ENCODE measurements at places on chromosomes 5 and 9.

DNA sequence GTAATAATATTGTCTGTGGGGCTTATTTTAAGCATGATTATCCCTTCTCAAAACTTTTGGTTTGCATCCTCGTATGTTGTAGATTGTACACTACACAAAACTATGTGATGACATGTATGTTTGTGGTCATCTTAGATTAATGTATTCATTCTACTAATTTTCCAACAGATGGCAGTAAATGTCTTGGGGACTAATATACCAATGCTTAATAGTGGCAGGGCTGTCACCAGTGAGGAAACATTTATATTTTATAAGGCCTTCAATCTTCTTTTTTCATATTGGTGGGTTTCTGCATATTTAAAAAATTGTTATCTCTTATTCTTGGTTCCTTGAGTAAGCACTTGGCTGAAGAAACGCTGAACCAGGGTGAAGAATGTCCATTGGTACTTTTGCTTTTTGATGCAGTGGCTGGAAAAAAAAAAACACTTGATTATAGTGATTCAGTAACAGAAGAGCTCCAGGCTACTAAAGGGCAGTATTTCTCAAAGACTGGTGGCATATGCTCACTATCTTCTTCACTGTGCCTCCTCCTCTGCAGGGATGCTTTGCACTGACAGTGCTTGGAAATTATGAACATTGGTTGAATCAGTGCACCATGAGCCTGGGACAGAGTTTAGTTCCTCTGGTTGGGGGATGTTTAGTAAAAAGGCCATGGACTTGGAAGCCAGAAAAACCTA is 530.3 kb downstream of the RASEF start:
- no peak for DNase-seq

- DNase-seq = no peak
These were observed 23.5 kb upstream of the ADCY2 start for GRCh38 chr5:7372399-7372798.

- DNase-seq = no peak
These were observed 11.8 kb downstream of the MYOZ3 start for GRCh38 chr5:150672884-150673275.

DNA sequence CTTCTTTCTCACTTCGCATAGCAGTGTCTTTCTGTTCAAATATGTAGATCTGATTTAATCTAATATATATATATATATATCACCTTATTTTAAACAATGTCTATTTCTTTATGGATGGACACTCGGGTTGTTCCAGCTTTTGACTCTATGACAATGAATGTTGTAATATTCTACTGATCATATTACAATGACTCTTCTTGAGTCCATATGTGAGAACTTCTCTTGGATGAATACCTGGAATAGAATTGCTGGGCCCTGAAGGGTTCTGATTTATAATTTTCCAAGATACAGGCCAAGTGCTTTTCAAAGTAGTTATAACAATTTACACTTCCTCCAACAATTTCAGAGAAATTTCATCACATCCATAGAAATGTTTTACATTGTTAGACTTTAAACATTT is 28.8 kb downstream of the NTRK2 start:
- no peak for DNase-seq

GRCh38 chr9:16727452-16728136 is 142.9 kb downstream of the BNC2 start:
- DNase-seq = no peak

GRCh38 chr5:580436-580835 is 31.7 kb upstream of the CEP72 start:
- DNase-seq = no peak

- DNase-seq = no peak
These were observed 8.8 kb upstream of the WDR36 start for GRCh38 chr5:111083323-111083722.

DNA sequence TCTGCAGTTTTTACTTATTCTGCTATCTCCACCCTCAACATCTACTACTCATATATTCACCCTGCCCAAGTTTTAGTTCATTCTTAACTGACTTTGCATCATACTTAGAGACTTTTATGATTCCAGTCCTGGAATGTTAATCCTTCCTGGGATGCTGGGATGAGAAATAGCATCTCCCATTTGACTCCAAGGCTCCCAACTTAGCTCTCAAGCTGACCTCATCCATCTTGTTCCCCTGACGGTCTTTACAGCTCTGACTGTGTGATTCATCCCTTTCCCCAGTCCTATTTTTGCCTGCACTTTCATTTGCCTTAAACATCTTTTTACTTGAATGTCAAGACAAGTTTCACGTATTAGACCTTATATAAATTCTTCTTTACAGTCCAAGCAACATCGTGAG is 297.8 kb downstream of the EPB41L4A start:
- DNase-seq = no peak

DNA sequence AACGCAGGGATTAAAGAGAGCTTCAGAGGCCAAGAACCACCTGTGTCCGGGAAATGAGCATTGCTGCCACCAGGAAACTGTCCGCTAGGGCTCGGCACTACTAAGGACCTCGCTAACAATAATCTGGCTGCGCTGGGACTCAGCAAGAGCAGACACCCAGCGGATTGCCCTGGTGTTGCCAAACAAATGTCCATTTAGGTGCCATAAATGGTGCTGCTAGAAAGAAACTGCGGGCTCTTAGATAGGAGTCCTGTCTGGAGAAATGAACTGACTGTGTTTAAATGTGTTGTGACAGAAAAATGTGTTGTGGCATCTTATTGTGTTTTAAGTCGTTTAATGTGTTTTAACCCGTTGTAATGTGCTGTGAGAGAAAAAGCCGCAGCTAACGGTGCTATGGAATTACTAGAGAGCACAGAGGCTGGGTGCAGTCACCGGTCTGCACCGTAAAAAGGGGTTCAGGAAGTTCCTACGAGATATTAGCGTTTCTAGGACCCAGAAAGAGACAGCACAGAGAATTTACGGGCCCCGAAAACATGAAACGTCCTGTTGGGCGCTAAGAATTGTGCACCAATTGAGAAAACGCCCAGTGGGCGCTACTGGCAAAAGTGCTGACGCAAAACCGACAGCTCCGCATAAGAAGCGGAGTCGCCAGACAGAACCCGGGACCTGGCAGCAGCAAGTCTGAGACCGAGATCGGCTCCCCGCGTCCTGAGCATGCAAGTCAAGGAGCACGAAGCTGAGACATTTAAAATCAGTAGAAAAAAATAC is 90.6 kb downstream of the ANXA2R start:
- peak; percentile 63 for DNase-seq

DNA sequence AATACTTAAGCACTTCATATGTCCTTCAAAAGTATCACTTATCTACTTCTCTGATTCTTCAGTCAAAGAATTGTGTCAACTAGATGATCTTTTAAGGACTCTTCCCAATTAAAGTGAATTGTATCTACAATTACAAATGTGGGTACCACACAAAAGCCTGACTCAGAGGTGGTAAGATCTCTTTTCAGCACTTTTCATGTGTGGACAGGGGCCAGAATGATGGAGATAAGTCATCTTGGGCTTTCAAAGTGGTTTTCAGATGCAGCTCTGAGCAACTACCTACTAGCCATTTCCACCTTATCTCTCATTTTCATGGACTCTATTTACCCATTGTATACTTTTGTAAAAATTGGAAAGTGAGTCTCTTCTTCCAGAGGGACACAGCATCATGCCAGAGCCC is 8.4 kb downstream of the COX7C start:
- DNase-seq = no peak

DNA sequence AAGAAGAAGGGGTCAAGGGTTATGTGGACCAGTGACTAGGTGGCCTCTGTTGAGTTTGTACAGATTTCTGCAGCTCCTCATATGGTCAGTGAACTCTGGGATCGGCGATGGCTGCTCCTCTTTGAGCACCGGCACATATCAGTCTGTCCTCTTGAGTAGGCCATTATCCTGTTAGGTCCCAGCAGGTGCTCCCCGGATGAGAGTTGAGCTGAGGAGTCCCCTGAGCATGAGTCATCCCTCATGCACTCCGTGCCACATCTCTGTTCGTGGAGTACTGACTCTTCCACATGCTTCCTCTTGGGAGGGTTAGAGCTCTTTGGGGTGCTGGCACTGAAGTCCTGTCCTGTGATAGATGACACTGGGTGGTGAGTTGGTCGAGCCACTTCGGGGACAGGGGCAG is 143.7 kb downstream of the PTTG1 start:
- no peak for DNase-seq

GRCh38 chr5:151198861-151199260 is 25.0 kb downstream of the CCDC69 start:
- DNase-seq = no peak

GRCh38 chr9:127899128-127899943 is at the start of gene ST6GALNAC6:
Gene ST6GALNAC6, minus strand, starts transcription at chr9:127899603. Its CDS starts 1,622 bp downstream, at chr9:127897981.
- peak; percentile 72 for DNase-seq

DNA sequence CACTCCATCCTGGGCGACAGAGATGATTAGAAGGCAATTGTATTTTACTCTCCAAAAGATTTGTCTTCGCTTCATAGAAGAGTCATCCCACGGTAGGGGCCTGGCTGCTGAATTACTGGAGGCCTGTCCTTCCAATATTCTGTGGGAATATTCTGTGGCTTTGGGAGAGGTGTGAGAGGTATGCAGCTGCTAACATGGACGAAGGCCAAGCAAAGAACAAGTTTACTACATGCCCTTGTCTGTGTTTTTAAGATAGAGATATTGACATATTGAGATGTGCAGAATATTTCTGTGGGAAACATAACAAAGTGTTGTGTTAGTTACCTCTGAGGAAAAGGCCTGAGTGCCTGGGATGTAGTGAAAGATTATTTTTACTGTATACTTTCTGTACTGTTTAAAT is 71.8 kb upstream of the SMIM15 start:
- no peak for DNase-seq

DNA sequence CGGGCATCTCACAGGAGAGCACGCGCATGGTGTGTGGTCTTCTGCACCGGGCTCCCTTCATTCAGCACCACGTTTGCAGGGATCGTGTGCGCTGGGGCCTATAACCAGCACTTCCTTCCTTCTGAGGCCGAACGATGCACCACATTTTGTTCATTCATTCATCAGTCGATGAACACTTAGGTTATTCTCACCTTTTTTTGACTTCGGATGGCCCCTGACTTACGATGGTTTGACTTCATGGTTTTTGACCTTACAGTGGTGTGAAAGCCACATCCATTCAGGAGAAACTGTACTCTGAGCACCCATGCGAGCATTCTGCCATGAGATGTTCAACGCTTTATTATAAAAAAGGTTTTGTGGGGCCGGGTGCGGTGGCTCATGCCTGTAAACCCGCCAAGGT is 27.5 kb downstream of the TSPAN17 start:
- no peak for DNase-seq

- no peak for DNase-seq
These were observed 66.1 kb upstream of the ADRA1B start for GRCh38 chr5:159850160-159850559.

GRCh38 chr5:5342784-5343183 is 79.7 kb upstream of the ICE1 start:
- DNase-seq = no peak

DNA sequence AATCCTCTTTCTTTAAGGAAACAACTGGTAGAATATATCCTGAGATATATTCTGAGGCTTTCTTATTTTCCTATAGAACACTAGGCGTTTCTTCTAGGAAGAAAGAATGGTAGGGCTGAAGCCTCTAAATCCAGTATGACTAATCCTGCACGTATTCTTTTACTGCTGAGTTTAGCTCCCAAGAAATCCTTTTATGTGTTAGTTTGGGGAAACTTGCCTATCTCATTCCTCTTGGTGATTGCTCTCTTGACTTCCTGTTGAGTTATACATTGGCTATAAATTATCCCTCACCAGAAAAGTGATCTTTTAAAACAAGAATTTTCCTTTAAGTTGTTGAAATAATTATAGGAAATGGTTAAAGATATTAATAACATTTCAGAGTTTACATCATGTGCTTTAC is 422.9 kb downstream of the TMEM161B start:
- DNase-seq = no peak

DNA sequence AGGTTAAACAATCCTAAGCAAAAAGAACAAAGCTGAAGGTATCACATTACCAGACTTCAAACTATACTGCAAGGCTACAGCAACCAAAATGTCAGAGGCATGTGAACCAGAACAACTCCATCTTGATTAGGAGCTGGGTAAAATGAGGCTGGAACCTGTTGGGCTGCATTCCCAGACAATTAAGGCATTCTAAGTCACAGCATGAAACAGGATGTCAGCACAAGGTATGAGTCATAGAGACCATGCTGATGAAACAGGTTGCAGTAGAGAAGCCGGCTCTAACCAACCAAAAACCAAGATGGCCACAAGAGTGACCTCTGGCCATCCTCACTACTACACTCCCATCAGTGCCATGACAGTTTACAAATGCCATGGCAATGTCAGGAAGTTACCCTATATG is 252.0 kb downstream of the RASEF start:
- no peak for DNase-seq

- DNase-seq = no peak
These were observed 53.2 kb downstream of the NIPAL4 start for GRCh38 chr5:157513182-157513581.

DNA sequence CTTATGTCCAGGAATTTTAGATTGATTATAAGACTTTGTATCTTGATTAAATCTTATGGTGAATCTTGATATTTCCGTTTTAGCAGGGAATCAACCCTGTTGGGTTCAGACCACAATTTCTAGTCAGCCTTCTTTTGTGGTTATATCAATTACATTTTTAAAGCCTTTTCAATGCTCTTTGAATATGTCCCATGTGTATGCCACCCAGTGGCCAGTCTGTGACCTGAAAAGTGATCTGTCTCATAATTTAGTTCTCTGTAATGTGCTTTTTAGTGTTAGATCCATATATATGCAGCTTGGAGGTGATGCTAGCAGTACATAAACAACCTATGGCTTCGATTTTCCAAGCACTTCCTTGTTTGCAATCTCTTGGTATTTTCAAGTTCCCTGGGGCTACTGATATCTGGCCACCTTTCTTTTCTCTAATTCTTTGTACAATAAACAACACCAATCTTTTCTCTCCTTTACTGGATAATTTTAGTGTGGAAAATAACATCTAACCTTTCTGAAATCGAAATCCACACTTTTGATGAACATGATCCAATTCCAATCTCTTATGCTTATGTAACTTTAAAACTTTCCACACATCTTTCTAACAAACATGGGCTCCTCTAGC is 28.8 kb downstream of the PDE8B start:
- DNase-seq = no peak

DNA sequence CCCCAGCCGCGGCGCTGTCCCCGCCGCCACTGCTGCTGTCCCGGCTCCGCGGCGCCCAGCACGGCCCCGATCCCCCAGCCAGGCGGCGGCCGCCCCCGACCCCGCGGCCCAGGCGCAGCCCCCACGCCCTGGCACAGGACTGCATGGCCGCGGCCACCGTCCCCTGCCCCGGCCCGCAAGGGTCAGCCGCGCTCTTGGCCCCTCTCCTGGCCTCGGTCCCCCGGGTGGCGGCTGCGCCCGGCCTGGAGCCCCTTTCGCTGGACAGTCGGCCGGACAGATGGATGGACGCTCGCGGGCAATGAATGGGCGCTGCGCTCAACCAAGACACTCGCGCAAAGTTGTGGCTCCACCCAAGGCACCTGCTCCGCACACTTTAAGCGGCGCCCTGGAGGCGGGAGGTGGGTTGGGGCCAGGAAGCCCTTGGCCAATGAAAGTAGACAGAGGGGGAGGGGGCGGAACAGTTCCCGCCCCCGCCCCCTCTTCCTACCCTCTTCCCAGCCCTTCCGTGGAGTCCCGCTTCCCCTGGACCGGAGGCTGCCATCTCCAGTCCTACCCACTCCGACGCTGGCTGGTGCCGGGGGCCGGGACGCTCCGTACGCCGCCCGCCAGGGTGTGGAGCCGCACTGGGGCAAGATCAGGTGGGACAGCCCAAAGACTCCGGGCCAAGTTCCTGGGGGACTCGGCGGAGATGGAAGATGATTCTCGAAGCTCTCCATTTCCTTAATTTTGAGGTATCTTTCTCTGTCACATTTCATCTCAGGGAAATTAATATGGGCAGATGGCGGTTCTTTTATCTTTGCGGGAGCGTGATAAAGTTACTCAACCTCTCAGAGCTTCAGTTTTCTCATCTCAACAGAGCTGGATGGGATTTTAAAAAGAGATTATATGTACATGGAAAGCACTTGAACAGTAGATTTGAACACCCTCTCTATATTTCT is at the start of gene GLDC:
TSS of gene GLDC (minus strand) at position 375 of the 938 bp plus-strand sequence. CDS start at position 145, 230 bp downstream.
- peak; percentile 32 for DNase-seq
